ENCODE measurements at places on chromosomes 4 and X.

- DNase-seq, result no peak
These were observed 63.7 kb downstream of the RBPJ start for GRCh38 chr4:26384380-26385057.

DNA sequence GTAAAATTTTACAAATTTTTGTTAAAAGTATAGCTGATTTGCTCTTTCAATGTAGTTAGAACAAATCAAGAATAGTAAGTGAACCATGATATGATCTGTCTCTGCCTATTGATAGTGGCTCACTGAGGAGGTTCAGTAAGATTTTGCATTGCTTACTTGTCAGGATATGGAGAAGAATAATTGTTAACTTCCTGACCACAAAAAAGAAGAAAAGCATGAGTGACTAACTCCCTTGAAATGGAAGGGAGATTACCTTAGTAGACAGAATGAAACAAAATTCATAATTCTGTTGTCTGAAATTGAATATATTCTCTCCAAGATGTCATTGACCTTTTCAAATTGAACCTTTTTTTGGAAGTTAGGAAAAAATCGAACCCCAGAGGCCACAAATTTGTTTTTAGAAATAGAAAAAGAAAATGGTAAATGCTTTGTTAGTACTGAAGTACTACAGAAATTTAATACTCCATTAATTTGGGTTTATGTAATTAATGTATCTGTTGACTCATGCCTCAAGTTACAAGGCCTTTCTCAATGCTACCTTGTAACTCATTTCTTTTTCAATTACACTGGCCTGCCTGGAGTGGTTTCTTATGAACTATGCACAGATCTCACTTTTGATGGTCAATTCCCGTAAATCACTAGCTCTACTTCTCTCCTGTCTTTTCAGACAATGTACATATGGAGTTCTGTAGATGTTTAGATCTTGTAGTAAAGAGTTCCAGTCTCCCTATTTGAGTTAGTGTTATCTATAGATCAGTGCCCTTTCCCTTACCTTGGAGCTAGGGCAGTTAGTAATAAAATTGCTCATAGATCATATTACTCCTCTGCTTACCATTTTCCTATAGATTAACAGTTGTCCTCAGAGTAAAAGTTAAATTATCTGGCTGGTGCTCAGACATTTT is 139.3 kb downstream of the TLL1 start:
- peak; percentile 26 for DNase-seq

GRCh38 chr4:163773940-163774339 is 279.4 kb downstream of the TMA16 start:
- DNase-seq, result no peak

- DNase-seq, result no peak
These were observed 2.9 kb downstream of the ASMTL start for GRCh38 chrX:1449823-1450149.

Data from HCEC 1CT (cell line).